ENCODE measurements at places on chromosomes 11 and 22.

GRCh38 chr11:130808541-130808940, 107.7 kb downstream of the SNX19 start:
- no peak for DNase-seq

- peak; percentile 15 for DNase-seq
Observed at GRCh38 chr22:28560046-28560742, 119.4 kb downstream of the TTC28 start.

- DNase-seq: no peak
Observed at GRCh38 chr11:44632466-44633123, 67.1 kb downstream of the CD82 start.

DNA sequence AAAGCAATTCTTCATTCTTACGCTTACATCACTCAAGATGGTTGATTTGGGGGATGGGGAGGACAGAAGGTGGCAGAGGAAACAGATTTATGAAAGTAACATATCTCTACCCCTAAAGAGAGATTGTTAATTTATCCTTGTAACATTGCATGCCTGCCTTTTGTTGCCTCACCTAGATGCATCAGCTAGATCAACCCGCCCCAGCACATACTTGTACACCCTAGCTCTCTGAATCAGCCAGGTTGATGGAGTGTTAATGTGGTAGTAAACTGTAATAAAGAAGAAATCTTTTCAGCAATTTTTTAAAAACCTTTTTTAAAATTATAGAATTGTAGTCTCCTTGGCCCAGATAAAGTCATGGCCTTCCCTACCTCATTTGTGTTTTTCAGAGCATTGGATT, 51.5 kb downstream of the EXT2 start:
- DNase-seq: no peak

- no peak for DNase-seq
Observed at GRCh38 chr11:134236834-134237556, 12.5 kb downstream of the VPS26B start.

GRCh38 chr22:50064453-50064852, 6.4 kb upstream of the TTLL8 start:
- DNase-seq: no peak

DNA sequence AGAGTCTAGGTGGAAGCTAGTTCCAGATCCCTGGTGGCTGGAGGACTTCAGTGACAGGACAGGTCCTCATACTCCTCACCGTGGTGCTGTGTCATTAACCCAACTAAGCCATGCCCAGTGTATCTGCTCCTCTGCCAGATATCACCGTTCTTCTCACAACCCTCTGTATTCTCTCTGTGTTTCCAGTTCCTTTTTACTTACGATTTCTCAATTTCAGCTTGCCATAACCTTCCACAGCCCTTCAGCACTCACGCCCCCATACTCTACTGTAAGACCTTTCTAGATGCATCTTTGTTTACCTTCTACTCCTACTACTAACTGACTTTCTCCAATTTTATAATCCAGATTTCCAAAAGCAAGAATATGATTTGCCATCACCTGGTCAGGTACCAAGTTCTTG, 26.1 kb upstream of the RIC3 start:
- no peak for DNase-seq

DNA sequence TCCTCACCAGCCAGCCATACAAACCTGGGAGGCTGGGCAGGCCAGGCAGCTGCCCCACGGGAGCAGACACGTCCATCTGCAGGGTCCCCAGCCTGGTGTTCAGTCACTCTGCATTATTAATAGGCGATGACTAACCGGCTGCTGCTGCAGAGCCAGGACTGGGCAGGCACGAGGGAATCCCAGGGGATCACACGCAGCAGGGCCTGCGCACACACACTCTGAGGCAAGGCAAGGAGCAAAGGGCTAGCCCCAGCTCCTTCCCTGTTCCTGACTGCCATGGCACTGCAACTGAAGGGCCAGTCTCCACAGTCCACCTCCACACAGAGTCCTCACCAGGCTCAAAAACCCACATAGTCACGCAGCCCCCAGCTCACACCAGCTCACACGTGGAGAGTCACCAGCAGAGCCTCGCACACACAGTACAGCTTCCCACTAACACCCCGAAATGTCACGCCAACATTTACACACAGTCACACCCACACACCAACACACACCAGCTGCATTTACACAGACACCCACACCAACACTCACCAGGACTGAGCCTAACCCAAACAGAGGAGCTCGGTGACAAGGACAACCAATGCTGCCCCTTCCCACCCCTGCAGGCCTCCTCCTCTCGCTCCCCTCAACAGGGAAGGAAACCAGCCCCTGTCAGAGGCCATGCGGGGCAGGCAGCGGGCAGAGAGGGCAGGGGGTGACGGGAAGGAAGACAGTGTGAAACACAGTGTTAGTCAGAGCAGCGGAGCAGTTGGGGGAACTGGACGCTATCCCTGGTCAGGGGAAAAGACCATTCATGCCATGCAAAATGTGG, 47.3 kb downstream of the NRXN2 start:
- peak; percentile 83 for DNase-seq

- DNase-seq: no peak
Observed at GRCh38 chr22:46026899-46027210, 49.9 kb upstream of the WNT7B start.

DNA sequence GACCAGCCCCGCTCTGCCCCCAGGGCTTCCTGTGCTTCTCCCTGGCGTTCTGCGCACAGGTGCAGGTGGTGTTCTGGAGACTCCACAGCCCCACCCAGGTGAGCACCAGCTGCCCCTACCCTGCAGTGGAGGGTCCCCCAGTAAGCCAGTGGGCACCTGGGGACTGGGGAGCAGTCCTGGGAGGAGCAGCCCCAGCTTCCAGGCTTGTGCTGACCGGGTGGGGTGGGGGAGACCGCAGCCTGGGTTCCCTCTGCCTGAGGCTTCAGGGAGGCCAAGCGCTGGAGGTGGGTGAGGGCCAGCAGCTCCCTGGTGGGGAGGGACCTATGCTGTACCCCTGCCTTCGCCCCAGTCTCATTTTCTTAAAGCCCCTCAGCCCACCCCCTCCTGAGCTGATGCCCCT, 6.9 kb downstream of the TSPAN32 start:
- DNase-seq: no peak

- no peak for DNase-seq
Observed at GRCh38 chr11:84455691-84456090, 1169.5 kb upstream of the CCDC90B start.

GRCh38 chr11:118074091-118074685, 2.7 kb upstream of the TMPRSS4 start:
- no peak for DNase-seq

DNA sequence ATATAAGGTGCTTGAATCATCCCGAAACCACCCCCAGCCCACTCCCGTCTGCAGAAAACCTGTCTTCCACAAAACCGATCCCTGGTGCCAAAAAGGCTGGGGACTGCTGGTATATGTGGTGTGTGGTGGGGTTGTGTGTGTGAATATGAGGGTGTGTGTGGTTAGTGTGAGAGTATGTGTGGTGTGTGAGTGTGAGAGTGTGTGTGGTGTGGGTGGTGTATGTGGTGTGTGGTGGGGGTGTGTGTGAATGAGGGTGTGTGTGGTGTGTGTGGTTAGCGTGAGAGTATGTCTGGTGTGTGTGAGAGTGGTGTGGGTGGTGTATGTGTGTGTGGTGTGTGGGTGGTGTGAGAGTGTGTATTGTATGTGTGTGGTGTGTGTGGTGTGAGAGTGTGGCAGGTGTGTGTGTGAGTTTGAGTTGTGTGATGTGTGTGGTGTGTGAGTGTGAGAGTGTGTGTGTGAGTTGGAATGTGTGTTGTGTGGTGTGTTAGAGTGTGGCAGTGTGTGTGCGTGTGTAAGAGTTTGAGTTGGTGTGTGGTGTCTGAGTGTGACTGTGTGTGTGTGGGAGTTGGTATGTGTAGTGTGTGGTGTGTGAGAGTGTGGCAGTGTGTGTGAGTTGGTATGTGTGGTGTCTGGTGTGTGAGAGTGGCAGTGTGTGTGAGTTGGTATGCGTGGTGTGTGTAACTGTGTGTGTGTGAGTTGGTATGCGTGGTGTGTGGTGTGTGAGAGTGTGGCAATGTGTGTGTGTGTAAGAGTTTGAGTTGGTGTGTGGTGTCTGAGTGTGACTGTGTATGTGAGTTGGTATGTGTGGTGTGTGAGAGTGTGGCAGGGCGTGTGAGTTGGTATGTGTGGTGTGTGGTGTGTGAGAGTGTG, 6.5 kb downstream of the UPK3A start:
- no peak for DNase-seq

DNA sequence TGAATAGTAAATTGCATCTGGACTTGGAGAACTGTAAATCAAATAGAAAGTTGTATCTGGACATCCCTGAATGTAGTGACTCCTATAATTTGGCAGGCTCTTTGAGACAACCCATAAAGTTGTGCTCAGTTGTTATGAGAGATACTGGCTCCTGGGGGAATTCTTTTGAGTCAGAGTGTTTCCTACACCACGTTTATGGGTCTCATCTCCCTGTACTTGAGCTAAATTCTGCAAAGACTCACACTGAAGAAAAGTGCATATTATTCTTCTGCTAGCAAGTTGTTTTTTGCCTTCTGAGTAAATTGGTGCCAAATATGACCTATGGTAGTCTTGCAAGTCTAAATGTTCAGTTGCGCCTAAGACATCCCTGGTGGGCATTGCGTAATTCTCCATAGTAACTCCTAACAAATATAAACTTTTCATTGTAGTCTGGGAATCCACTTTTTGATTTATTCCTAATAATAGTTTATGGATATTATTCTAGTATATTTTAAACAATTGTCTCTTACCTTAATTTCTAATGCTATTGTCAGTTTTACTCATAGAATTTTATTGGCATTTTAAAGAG, 5.0 kb downstream of the ZNF215 start:
- DNase-seq: peak; percentile 65

DNA sequence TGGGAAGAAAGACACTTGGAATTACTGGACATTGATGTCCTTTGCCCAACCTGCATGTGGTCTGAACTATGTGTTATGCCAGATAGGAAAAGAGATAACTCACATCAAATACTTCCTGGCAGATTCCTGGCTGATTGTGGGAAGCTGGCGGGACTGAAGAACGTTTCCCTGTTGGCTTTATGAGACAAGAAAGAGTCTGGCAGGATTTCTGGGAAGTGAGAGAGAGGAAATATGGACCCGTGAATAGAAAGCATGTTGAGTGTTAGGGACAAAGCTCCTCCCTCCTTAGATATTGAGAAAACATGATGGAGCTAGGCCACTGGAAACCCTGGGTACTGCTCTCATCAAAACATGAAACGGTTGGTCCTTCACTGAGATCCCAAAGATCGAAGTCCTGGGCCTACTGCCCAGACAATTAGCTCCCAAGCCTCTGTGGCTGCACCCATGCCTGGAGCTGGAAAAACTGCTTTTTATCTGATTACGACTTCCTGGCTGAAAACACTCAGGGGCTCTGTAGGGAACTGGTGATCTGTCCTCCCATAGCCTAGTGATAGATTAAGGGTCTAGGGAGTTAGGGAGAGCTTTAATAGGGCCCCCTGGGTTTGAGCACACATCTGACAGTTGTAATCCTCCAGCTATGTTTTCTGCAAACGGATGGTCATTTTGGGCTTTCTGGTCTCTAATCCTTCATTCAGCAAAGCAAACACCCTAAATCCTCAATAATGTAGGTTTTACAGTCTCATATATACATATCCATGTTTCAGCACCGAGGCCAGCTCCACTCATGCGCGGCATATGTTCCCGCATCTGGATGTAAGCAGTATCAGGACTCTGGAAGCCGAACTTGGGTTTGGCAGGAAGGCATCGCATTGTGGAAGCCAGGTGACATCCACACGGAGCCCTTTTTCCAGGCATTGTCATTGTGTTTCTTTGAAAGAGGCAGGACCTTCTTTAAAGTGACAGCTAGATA, 6.1 kb upstream of the B3GAT1 start:
- DNase-seq: peak; percentile 1

GRCh38 chr11:90795746-90796145, 572.9 kb upstream of the CHORDC1 start:
- DNase-seq: no peak

- DNase-seq: no peak
Observed at GRCh38 chr22:35154937-35155387, 89.0 kb downstream of the ISX start.

GRCh38 chr11:96228910-96229309, 114.1 kb downstream of the MAML2 start:
- no peak for DNase-seq

GRCh38 chr11:57100638-57101331, 81.0 kb upstream of the LRRC55 start:
- DNase-seq: no peak

- DNase-seq: no peak
Observed at GRCh38 chr22:17403906-17404305, 34.6 kb downstream of the CECR2 start.

DNA sequence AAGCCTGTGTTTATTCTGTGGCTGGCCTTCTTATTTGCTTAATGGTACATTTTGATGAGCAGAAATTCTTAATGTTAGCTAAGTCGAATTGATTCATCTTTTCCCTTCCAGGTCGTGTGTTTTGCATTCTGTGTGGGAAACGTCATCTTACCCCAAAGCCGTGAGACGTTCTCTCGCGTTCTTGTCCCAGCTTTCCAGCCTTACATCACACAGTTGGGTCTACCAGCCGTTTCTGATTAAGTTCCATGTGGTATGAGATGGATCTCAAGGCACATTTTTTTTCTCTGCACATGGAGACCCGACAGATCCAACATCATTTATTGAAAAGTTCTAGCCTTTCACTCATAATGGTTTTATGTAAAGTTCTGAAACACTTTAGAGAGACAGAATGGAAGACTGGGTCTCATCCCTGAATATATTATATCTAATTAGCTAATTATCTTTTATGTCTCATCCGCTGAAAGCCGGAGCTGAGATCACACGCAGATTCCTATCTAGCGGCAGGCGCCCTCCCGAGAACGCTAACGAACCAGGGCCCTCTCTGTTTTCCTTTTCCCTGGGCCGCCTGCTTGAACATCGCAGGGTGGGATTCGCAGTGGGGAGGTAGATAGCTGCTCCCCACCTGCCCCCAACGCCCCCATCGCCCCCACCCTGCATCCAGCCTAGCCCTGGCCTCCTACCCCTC, 1162.2 kb downstream of the BRD1 start:
- DNase-seq: no peak

DNA sequence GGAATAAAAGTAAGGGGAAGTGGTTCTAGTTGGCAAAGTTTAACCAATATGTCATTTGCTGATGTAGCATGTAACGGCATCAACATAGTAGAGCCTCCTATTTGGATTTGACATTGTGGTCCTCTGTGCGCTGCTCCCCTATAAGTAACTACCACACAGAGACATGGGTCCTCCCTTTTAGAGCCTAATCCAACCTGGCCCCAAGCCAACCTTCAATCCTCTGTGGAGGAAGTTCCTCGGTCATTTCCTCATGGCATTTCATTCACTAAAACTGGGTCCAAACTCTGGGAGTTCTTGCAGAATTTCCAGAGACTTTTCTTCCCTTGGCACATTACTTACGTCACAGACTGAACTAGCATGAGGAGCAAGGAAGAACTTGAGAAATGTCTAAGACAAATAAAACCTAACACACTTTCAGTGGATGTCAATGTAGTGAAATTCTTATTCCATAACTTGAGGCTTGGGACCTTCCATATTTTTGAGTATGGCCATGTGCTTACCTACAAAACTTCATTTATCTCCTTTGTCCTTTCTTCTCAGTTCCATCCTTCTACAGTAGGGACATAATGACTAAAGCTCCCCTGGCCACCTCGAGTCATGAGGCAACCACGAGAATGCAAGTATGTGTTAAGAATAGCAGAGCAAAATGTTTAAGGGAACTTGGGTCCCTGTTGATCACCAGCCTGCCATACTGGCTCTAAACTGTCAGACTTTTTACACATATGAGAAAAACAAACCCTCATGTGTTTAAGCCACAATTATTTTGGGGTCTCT, 34.7 kb downstream of the MMP20 start:
- no peak for DNase-seq
